ENCODE measurements at places on chromosomes 11 and 22.

GRCh38 chr11:11471201-11471600 lies 118.2 kb upstream of the CSNK2A3 start:
- DNase-seq = no peak

- no peak for DNase-seq
Measured at GRCh38 chr11:130945896-130946295, 29.6 kb upstream of the SNX19 start.

DNA sequence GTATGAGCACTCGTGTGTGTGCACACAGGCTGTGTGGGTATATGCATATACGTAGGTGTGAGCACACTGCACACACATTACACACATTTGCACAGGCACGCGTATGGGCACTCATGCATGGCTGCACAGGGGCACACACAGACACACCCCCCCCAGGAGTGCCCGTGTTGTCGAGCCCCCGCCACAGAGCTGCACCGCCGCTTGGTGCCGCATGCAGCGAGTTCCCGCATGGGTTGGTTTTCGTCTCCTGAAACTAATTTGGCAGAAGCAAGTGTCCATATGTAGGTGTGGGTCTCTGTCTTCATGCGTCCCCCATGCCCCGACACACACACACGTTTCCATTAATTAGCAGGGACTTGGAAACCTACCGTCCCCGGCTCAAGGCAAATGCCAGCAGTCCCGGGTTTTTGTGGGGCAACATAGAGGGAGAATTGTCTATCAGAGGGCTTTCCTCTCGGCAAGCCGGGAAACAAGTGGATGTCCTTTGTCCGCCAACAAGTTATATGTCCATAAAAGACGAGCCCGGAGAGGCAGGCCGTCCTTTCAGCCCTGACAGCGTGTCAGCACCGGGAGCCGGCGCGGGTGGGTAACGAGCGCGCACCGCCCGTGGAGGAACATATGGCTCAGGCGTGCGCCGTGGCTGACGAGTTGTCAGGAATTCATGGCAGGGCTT lies 1291.7 kb downstream of the BRD1 start:
- DNase-seq = no peak

- no peak for DNase-seq
Measured at GRCh38 chr11:27211370-27212127, 151.5 kb downstream of the CCDC34 start.
